ENCODE measurements at places on chromosomes 2 and 18.
A peak's percentile ranks its signal among the peaks of the same experiment; 100 is the strongest.

- DNase-seq: peak; percentile 92
Observed at GRCh38 chr2:196639180-196640030, at the start of gene CCDC150. TSS of gene CCDC150 (plus strand) at chr2:196639715. CDS start at chr2:196639767, 52 bp downstream.

- no peak for DNase-seq
Observed at GRCh38 chr2:102498414-102498813, 25.4 kb downstream of the SLC9A4 start.

DNA sequence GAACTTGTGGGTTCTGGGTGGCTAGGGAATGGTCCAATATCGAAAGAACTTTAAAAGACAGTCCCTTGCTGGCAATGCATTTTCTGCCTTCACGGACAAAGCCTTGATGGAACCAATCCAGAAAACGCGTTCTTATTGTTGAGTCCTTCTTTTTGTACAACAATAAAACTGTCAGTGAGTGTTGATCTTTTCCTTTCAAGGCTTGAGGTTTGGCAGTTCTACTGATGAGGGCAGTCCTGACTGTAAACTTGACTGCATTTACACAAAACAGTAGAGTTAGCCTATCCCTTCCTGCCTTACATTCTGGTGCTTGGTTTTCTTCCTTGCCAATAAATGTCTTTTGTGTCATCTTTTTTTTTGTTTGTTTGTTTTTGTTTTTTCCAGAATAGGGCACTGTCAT lies 2.5 kb upstream of the UGT1A7 start:
- DNase-seq: no peak

DNA sequence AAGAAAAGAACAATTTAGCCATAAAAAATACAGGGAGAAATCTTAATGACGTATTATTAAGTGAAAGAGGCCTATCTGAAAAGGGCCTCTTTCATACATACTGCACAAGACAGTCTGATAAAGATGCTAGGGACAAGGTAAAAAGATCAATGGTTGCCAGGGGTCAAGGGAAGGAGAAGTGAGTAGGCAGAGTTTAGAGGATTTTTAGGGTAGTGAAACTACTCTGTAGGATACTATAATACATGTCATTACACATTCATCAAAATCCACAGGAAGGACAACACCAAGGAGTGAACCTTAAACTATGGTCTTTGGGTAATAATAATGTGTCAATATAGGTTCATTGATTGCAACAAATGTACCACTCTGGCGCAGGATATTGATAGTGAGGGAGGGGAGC lies 289.3 kb downstream of the FSIP2 start:
- DNase-seq: no peak

- DNase-seq: no peak
Observed at GRCh38 chr2:65464604-65465003, 32.2 kb upstream of the SPRED2 start.

DNA sequence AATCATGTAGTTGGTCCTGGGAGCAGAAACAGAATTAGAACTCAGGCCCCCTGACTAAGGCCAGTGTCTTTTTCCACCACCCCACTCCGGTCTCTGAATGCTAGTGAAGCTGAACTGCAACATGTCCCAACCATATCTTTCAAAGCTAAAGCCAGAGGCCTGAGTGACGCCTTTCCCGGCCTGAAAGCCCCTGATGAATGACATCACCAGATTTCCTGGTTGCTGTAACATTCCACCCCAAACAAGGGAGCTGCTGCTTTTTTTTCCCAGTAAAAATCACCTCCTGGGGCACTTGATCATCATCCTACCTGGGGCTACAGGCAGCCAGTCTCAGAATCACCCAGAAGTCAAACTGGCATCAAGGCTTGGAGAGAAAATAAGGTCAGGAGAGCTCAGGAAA lies 162.7 kb downstream of the ARL4C start:
- DNase-seq: no peak

DNA sequence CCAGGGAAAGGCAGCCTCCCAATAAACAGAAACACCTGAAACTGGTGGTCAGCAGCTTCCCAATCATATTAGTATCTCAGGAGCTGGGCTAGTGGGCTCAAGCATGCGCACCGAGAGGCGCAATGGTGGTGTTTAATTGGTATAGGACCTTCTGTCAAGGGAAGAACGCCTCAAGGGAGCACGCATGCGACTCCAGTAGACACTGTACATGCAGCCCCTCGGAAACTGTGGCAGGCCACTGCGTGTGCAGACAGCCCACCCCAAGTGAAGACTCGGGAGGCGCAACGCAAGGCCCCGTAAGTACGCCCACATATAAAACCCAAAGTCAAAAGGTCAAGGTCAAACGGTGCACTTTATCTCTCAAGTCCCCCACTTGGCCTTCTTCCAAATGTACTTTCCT lies 1405.8 kb downstream of the DPP10 start:
- no peak for DNase-seq

GRCh38 chr2:199467066-199467822 lies 9.5 kb upstream of the SATB2 start:
- no peak for DNase-seq

GRCh38 chr2:129334128-129334527 lies 645.3 kb upstream of the RAB6C start:
- DNase-seq: no peak

DNA sequence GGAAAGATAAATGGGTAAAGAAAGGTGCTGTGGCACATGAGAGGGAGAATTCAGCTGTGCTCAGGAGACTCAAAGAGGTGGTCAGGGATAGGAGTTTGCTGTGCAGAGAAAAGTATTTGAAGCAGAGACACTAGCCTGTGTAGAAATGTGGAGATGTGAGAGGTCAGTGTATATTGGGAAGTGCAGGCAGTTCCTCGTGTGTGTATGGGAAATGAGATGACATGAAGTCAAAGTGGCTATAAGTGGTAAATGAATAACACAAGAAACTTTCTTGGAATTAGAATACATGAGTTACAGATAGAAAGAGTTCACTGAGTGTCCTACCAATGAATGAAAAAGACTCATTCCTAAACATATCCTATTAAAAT lies 11.6 kb downstream of the MAP3K20 start:
- DNase-seq: no peak

DNA sequence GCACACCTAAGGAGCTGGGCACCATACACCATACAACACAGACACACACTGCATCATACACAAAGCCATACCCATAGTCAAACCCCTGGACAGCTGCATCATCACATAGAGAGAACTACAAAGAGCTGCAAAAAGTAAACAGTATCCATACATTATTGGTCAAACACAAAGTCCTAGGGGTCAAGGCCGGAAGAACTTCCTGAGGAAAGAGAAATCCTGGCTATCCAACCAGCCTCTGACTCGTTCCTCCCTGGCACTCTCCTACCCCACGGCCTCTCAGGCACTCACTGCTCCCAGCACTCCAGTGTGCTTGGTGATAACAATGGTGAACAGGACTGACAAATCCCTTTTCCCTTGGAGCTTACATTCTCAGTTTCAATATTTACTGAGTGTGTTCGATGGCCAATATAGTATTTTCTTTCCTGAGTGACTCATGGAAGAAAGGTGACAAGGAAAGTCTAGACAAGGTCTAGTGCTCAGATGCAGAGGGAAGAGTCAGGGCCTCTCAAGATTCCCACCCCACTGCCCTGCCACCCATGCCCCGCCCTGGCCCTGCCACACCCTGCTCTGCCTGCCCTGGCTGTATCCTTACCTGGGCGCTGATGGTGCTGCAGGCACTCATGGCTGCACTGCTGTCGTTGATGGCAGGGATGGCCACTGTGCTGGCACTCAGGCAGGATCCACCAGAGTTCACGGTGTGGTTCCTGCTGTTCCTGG lies 3.4 kb downstream of the CFAP65 start:
- DNase-seq: no peak

DNA sequence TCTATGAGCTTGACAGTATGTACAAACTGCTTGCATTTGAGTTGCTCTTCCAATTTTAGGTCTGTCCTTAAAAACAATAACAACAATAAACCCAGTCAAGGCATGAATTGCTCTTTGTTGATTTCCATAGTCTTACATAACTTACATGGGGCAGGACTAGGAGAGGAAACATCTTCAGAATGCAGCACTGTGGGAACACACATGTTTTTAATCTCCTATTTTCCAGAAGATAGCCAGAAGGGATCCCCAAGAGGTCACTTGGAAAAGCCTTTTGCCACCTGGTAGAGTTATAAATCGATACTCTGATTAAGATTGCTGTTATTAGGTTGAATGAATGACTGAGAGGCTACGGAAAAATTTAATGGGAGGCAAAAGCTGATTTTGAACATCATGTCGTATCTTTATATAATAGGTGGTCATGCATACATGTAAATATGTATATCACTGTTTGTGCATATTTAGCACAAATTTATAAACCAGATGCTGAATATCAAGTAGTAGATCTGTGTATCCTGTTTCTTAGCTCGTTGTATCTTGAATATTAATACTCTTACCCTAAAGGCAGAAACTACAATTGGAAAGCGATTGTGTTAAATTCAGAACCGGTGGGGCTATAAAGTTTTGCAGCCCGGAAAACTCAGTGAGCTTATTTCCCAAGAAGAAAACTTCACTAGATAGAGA lies 479.4 kb upstream of the TCF4 start:
- no peak for DNase-seq

GRCh38 chr18:38244480-38244879 lies 678.9 kb upstream of the CELF4 start:
- DNase-seq: no peak

GRCh38 chr18:60506190-60506589 lies 133.6 kb upstream of the MC4R start:
- DNase-seq: no peak

GRCh38 chr2:221402072-221402471 lies 170.0 kb downstream of the EPHA4 start:
- no peak for DNase-seq

- DNase-seq: no peak
Observed at GRCh38 chr2:204282525-204282924, 262.8 kb upstream of the PARD3B start.

GRCh38 chr2:197209742-197210408 lies 100.7 kb downstream of the ANKRD44 start:
- DNase-seq: peak; percentile 75

DNA sequence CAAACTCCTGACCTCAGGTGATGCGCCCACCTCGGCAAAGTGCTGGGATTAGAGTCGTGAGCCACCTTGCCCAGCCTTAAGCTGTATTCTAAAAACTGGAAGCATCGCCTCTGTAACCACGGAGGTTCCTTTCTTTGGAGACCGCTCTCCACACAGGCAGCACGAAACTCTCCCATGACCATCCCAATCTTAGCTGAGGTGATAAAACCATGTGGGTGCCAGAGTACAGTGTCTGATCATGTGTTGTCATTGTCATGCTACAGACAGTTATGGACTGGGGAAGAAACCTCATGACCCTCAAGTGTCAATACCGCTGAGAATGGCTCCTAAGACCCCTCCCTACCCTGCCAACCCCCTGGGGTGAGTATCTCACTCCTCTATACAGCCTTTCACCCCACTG lies 41.4 kb upstream of the EPG5 start:
- no peak for DNase-seq

GRCh38 chr18:5073026-5073944 lies 123.8 kb downstream of the AKAIN1 start:
- DNase-seq: no peak

DNA sequence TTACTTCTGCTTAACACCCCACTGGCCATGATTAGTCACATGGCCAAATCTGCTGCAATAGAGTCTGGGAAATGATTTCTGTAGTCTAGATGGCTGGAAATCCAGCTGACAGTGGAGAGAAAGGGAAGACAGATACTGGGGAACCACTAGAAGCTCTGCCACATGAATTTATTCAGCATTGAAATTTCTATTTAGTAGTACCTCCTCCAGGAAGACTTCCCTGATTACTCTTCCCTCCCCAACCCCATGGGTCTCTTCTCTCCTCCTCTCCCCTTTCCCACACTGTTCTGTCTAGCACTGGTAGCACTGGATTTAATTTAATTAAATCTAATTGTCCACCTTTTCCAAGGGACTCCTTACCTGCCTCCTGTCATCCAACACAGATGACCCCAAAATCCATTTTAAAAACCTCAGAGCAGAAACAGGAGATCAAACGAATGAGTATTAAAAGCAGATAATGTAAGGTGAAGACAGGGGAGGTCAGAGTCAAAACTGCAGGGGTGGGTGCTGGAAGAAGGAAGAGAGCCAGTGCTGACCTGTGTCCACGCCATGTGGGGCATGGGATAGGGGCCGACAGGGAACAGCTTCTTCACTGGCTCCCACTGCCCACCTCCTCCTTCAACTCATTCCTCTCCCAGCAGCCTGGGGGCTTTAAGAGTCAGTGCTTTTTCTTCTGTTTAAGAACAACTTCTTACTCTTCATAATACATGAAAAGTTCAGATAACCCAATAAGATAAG lies 169.2 kb upstream of the HS6ST1 start:
- DNase-seq: no peak
